Activated naive CD4-positive, alpha-beta T cell (primary cell): ENCODE measurements at places on chromosomes 16 and 17.

DNA sequence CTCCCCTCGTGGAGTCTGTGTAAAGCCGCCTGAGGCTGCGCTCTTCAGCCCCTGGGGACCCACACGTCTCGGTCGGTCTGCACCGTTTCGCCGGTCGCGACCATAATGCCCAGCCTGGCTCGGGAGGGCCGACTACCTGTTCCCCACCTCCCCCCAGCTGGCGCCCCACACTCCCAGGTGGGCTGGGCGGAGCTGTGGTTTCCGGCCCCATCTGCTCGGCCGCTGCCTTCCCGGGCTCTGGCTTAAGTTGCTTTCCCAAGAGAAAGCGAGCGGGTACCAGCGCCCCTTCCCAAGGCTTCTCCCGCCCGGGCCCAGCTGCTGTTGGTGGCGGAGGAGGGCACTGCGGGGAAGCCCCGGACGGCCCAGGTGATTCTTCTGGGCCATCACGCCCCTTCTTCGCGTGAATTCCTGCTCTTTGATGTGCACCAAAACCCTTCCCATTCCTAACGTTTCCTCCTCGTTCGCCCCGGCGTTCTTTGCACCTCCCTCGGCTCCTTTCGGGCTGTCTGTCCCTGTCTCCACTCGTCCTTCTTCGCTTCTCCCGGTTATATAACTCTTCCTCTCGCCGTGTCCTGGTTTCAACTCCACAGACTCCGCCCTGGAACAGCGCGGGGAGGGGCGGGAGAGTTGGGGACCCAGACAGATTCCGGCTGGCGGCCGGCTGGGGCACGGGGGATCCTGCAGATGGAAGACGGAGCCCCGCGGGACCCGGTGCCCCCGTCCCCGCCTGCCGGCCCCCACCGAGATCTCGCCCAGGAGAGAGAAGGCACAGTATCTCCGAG, 2.0 kb downstream of the KDM6B start:
- DNase-seq: no peak

- DNase-seq: no peak
These were observed 71.5 kb downstream of the GAS7 start for GRCh38 chr17:10126616-10127501.

GRCh38 chr17:39352511-39352910, 48.9 kb downstream of the FBXL20 start:
- DNase-seq: no peak

DNA sequence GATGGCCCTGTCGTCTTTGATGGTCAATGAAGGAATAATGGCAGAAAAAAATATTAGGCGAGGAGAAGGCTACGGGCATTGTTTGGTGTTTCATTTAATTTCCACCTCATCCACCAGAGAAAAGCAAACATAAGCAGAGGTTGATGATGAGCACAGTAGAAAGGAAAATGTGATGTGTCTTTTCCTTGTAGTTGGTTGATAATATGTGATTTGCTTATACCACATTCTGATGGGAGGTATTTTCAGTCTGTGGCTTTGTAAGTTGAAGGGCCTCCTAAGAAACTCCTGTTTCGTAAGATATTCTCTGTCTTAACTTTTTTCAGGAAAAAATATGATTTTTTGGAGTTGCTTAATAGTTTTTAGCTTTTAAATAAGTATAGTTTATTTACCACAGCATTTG, 215.7 kb downstream of the PRKCA start:
- no peak for DNase-seq

DNA sequence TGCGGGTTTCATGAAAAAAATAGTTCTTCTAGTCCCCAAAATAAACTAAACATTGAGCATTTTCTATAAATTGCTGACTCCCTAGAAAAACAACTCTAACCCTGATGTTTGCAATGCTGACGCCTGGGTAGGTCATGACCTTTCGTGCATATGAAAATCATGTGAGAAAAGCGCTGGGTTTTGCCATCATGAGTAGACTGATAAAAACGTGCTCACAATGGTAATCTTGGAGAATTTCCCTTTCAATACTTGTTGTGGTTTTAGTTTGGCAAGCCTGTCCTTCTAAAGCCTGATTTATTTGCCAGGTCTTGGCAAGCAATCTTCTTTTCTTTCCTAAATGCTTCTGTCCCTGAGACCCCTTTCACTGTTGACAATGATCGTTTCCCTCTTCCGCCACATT, 4.0 kb upstream of the CLEC10A start:
- no peak for DNase-seq

DNA sequence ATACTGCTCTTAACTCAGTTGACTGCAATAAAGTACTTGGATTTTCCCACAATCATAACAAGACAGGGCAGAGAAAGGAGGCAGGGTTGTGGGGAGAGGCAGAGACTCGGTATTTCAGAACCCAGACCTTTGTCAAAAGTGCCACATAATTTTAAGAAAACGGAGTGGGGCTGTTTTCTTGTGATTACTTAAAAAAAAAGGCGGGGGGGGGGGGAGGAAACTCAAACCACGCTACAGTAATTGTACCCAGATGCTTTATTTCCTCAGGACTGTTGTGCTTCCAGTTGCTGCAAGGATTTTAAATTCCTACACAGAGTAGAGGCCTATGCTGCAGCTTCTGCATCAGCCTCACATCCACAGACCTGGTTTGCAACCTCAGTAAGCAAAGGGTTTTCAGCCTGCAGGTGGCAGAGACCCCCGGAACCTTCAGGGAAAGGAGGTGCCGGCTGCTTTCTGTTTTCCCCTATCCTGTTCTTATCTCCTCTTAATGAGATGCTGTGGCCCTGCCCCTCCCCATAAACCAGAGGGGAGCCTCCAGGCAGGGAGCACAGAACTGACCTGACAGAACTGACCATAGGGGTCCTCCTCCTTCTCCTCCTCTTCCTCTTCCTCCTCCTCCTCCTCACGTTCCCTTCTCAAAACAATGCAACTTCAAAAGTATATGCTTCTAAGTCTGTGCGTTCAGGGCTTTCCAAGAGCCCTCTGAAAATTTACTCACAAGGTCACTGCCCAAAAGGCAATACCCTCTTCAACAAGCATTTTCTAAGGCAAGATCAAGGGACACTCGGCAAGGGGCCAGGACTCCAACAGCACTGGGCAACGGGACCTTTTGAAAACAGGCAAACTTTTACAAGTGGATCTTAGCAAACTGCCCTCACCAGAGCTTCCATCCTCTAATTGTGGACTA, 7.5 kb downstream of the AXIN2 start:
- DNase-seq: no peak

DNA sequence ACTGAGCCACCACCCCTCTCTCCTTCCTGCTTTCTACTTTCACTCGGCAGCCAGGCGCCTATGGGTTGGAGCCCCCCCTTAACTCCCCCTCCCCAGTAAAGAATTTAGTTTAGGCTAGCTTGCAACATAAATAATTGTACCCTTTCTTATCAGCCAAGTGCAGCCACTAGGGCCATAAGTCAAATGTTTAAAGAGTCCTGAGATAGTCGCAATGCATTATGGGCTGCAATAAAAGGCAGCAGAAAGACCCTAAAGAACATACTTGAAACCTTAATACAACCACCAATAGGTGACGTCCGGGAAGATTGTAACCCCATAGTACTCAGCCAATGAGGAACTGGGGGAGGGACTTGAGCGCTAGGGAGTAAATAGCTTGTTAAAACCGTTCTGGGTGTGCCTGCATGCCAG, 40.5 kb downstream of the C16orf82 start:
- no peak for DNase-seq

GRCh38 chr16:23535901-23536300, 21.2 kb downstream of the EARS2 start:
- no peak for DNase-seq

DNA sequence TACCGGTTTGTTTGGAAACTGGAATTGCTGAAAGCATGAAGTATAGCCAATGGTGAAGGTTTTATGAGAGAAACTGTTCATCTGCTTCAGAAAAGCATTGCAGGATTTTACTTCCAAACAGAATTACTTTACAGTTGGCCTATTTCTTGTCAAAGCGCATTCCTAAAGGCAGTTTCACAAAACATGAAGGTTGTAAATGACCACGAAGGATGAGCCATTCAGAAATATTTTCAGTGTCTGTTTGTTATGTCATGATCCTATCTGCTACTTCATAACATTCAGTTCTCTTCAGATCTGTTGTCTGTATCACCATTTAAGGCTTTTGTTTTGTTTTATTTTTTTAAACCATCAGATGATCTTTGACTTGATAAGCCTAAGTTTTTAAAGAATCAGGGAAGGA, 45.7 kb downstream of the AATF start:
- no peak for DNase-seq

DNA sequence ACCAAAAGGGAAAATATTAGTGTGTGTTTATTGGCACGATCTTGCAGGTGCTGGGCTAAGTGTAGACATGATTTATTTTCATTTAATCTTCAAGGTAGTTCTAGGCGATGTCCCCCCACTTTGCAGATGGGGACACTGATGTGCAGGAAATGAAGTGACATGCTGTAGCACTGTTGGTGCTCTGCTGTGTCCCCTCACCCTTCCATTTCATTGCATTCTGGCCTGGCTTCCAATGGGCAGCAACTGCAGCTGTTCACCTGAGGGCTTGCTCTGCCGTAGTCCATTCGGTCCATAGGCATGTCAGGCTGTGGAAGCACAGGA, 123.9 kb downstream of the PRKCB start:
- no peak for DNase-seq

DNA sequence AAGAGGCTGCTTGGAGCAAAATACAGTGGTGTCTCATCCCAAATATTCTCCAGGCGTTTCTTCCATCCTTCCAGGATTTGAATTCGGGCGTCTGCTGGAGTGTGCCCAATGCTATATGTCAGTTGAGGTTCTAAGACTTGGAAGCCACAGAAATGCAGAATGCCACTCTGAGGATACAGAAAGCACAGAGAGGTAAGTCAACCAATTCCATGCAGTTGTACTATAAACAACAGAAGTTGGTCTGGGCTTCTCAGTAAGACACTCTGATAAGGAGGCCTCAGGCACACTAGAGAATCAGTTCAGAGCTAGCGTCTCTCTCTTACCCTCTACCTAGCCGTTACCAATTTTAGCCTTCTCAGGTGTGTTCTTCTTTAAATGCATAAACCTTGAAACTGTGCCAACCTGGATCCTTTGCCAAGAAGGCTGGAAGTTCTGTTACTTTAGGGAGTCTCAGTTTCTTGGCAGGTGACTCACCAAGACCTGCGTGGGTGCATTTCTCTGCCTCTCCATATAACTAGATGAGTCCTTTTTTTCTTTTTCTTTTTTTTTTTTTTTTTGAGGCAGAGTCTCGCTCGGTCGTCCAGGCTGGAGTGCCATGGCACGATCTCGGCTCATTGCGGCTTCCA, 15.1 kb downstream of the NQO1 start:
- no peak for DNase-seq

DNA sequence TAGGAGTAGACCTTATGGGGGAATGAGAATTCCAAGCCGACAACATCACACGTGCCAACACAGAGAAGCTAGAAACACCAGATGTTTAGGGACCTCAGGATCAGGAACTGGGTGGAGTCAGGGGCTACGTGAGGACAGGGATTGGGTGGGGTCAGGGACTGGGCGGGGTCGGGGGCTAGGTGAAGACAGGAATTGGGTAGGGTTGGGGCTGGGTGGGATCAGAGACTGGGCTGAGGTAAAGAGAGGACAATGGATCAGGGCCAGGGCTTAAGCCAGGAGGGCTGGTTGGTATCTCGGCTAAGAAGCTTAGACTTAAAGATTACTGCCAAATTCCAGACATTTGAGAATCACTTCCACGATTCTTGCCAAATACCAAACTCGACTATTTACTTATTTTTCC, 11.6 kb downstream of the TEKT5 start:
- no peak for DNase-seq
